ENCODE measurements at places on chromosomes 16 and 17.

- no peak for DNase-seq
Measured at GRCh38 chr17:73058022-73058421, 34.5 kb downstream of the SLC39A11 start.

DNA sequence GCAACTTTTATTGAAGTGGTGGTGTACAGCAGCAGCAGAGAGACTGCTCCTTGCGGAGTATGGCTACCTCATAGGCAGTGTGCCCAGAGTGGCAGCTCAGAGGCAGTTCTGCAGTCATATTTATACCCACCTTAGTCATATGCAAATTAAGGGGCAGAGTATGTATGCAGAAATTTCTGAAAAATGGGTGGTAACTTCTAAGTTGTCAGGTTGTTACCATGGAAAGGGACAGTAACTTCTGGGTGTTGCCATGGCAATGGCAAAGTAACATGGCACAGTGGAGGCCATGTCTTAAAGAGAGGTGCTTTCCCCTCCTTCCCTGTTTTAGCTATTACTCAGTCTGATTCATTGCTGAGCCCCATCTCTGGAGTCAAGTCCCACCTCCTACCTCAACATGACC is 53.4 kb downstream of the MEOX1 start:
- no peak for DNase-seq

- no peak for DNase-seq
Measured at GRCh38 chr17:59870482-59870881, 22.3 kb downstream of the TUBD1 start.

- DNase-seq, result no peak
Measured at GRCh38 chr17:40699853-40700252, 3.7 kb downstream of the KRT24 start.

- DNase-seq, result no peak
Measured at GRCh38 chr17:40915199-40915661, 22.2 kb downstream of the KRT23 start.

GRCh38 chr17:75269844-75270217 is 1.2 kb downstream of the MIF4GD start:
- DNase-seq, result no peak

DNA sequence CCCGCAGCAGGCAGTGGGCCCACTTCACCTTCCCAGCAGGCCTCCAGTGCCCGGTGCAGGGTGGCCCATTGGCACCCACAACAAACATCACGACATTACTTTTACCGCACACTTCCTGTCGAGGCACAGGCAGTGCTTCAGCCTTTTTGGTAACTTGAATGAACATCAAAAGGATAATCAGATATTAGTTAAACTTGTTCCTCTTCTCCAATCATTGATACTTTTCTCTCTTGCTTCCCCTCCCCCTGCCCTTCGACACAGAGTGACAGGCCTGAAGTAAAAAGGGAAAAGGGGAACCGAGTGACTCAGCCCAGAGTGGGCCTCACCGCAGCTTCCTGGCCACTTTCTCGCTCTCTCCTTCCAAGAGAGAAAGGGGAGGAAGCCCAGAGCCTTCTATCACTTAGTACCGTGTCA is 507.0 kb downstream of the MAF start:
- DNase-seq, result no peak

DNA sequence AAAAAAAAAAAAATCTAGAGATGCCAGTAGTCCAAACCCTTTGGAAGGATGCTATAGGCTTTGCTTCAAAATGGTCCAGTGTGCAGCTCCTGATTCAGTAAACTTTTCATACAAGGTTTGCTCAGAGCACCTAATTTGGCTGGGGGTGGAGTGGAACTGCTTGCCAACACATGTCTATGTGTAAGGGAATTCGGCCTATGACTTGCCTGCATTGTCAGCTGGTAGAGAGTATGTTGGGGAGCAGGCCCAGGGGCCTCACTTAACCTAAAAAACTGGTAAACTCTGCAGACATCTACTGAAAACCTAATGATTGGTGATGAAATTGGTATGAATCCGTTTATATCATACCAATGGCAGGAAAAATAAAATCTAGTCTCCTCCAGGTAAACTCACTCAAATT is 1.5 kb upstream of the MFSD6L start:
- DNase-seq, result no peak

DNA sequence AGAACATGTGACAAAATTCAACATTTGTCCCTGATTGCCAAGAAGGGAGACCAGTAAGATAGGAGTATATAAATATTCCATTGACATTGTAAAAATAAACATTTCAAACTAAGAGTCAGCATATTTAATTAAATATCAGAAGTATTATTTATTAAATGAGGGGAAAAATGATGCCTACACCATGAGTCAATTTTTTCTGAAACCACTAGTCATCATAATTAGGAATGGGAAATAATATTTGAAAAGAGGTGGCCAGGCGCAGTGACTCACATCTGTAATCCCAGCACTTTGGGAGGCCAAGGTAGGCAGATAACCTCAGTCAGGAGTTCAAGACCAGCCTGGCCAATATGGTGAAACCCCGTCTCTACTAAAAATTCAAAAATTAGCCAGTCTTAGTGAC is 2.1 kb downstream of the CMTM1 start:
- no peak for DNase-seq

GRCh38 chr17:80791758-80792284 is 199.8 kb upstream of the CHMP6 start:
- DNase-seq, result no peak

DNA sequence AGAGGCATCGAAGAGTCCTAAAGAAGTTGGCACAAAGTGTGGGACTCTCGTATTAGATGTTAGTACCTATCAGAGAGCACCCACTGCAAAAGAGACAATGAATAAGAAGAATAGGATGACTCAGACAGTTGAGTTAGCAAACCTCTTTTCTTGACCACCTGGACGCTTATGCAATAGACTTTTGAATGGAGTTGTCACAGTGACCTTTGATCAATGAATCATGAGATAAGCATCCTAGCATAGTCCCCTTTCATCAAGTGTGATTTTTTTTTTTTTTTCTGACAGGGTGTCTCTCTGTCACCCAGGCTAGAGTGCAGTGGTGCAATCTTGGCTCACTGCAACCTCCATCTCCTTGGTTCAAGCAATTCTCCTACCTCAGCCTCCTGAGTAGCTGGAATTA is 1417.9 kb upstream of the GOT2 start:
- no peak for DNase-seq

- DNase-seq, result no peak
Measured at GRCh38 chr16:83995754-83996153, 27.7 kb downstream of the NECAB2 start.

DNA sequence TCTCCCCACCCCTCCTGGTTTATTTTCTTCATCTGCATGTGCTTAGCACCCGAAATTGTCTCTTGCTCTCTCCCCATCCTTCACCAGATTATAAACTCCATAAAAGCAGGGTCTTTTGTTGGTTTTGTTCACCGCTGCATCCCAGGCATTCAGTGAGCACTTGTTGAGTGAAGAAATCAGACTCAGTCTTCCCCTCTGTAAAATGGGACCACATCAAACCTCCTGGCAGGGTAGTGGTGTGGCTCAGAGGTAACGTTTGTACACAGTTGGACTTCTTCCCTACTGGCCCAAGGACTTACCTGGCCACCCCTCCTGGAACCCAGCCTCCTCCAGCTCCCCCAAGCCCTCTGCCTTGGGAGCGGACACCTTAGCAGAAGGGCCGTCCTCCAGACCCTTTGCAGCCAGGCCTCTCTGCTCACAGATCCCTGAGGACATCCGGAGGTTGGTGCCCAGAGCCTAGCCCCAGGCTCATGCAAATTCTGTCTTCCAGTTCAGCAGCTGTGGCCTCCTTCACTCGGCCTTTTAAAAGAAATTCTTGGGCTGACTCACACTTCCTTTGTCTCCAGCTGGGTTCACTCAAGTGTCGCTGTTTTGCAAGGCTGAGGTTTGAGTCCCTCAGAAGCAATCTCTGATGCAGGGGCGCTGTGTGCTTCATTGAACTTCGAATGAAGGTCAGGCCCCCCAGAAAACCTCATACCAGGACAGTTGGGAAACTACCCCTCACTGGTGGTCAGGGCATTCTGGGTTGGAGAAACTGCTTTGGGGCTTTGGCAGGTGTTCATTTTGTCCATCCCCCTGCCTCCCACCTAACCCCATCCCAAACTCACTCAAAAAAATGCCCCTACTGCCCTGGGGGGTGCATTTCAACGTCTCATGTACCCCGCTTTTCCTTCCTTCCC is 16.8 kb upstream of the RMI2 start:
- DNase-seq, result peak; percentile 90

DNA sequence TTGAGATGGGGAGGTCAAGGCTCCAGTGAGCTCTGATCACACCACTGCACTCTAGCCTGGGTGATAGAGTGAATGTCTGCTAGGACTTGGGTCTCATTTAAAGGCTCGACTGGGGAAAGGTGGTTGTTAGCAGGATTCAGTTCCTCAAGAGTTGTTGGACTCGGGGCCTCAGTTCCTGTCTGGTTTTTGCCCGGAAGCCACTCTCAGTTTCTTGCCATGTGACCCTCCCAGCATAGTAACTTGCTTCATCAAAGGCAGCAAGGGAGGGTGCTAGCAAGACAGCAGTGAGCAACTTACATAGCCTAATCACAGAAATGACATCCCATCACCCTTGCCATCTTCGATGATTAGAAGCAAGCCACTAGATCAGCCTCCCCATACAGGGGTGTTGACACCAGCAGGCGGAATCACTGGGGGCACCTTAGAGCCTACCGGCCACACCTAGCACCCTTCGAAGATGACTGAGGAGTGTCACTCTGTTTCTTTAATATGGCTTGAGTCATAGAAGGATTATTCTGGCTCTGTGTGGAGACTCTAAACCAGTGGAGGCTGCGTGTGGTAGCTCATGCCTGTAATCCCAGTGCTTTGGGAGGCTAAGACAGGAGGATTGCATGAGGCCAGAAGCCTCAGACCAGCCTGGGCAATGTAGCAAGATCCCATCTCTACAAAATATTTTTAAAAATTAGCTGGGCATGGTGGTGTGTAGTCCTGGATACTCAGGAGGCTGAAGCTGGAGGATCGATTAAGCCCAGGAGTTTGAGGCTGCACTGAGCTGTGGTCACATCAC is 13.2 kb upstream of the SCNN1B start:
- no peak for DNase-seq

DNA sequence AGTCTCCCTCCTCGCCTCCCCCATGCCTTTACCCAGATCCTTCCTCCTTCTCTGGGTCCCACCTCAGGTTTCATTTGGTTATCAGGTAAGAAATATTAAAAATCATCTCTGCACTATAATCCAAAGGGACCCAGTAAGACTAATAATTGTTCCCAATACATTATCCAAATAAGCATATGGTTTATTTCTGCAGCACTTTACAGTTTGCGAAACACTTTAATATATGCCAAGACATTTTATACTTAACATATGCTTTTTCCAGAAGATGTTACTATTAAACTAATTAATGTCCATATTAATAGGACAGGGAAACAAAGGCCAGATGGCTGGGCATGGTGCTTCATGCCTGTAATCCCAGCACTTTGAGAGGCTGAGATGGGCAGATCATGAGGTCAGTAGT is 33.3 kb downstream of the CD300LF start:
- DNase-seq, result no peak

- no peak for DNase-seq
Measured at GRCh38 chr16:6618874-6619273, 713.8 kb upstream of the RBFOX1 start.

DNA sequence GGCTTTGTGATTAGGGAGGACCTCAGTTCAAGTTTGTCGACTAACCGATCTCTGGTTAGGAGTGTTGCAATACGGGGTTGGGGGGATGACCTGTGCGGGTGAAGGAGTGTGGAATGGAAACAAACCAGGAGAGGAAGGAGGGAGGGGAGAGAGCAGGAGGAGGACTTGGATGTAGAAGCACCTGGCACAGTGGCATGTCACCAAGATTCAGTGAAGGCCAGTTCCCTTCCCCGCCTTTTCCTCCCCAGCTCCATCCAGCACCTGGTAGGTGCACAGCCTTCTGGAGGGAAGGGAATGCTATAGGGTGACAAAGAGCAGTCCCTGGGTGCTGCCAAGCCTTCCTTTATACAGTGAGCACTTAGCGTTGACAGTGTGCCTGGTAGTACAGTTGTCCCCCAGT is 107.4 kb upstream of the CRHR1 start:
- no peak for DNase-seq

GRCh38 chr16:73057291-73058210 is 9.6 kb upstream of the ZFHX3 start:
- DNase-seq, result no peak

- no peak for DNase-seq
Measured at GRCh38 chr16:27883576-27883975, 179.9 kb downstream of the GSG1L start.

DNA sequence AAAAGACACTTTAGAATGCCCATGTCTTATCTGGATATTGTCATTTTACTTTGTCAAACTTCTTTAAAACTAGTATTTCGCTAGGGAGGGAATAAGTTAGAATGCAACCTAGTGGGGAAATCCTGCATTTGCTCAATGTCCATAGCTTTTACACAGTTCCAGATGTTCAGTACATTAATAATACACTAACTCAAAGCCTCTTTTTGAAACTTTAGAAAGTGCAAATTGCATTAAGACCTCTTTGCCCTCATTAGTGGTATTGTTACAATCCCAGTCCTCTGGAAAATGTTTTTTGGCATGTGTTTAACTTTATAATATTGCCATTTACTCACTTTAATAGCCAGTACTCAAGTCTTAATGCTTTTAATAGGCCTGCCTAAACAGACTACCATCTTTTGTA is 106.8 kb downstream of the BRIP1 start:
- DNase-seq, result no peak

GRCh38 chr17:1552932-1553331 is 9.7 kb downstream of the PITPNA start:
- DNase-seq, result no peak

GRCh38 chr17:64399767-64400156 is 9.1 kb upstream of the PECAM1 start:
- no peak for DNase-seq

GRCh38 chr17:27438348-27438998 is 17.8 kb upstream of the KSR1 start:
- DNase-seq, result no peak

- no peak for DNase-seq
Measured at GRCh38 chr17:29789196-29790170, 140.5 kb downstream of the SSH2 start.

GRCh38 chr17:82909322-82909904 is 69.6 kb upstream of the ZNF750 start:
- no peak for DNase-seq

DNA sequence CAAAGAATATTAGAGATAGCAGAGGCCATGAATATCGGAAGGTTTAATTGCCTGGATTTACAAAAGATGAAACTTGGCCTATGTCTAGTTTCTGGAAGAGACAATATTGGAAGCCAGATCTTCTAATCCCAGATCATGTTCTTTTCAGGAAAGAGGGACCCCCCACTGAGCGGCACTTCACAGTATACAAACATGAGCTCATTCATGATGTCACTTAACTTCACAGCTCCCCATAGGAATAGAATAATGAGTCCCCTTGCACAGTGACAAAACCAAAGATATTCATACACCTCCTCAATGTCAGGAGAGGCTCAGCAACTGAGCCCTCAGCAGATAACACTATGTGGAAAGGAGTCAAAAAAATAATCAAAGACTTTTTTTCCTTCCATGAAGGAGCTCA is 147.5 kb downstream of the CDH11 start:
- DNase-seq, result no peak

GRCh38 chr17:64378890-64379354 is 11.7 kb downstream of the PECAM1 start:
- DNase-seq, result no peak

GRCh38 chr16:29029168-29029994 is 44.5 kb downstream of the LAT start:
- no peak for DNase-seq

GRCh38 chr17:36591434-36592315 is at the start of gene DHRS11:
DHRS11 (plus strand) TSS chr17:36591879; CDS start chr17:36592010, 131 bp downstream.
- no peak for DNase-seq

GRCh38 chr17:45393411-45393810 is 39.3 kb downstream of the ARHGAP27 start:
- no peak for DNase-seq

Measured in right renal cortex interstitium (tissue), 3 donors.